ENCODE measurements at places on chromosomes 5 and 9.

DNA sequence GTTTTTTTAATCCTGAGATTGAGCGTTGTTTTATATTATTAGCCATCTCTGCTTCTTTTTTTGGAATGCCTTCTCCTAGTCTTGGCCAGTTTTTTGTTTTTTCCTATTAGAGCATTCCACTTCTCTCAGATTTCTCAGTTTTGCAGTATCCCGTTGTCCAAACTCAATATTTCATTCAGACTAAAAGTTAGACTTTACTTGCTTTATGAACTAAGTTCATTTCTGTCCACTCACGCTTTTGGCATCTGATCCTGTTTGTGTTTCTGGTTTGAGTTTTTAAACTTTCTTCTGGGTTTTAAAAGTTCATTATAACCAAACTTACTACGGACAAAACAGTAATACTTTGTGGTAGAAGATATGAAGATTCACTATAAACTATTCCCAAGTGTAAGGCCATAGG, 288.3 kb upstream of the MPDZ start:
- DNase-seq, result no peak

GRCh38 chr9:99998266-99998665, 91.8 kb downstream of the STX17 start:
- no peak for DNase-seq

DNA sequence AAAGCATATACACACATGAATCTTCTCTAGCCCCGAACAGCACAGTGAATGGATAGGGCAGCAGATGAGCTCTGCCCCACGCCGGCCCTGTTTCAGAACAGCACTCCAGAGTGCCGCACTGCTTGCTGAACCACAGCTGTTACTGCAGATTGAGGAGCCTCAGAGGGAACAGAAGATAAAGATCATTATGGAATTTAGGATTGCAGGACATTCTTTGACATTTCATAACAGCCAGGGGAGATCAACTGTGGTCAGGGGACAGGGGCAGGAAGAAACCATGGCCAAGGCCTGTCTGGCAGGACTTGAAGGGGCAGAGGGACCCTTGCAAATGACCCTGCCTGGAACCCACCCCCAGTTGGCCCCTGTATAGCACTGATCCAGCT, 20.6 kb downstream of the IRF1 start:
- DNase-seq, result no peak

- no peak for DNase-seq
These were observed 1132.9 kb upstream of the WWC1 start for GRCh38 chr5:167158588-167158987.

DNA sequence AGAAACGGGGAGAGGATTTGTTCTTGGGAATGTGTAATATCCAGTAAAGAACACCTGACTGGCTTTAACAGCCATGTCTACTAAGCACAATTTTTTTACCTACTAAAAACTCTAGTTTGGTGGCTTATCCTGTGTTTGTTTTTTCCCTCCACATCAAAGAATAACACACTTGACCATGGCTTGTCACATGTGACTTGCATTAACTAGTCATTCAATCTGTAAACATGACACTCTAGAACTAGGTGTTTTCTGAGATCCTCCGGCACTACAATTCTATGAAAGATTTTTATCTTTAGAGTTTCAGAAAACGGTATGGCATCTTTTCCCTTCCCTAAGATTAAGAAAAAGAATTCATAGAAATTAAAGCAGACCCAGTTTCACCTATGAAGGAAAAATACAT, 103.7 kb downstream of the CEMIP2 start:
- no peak for DNase-seq

DNA sequence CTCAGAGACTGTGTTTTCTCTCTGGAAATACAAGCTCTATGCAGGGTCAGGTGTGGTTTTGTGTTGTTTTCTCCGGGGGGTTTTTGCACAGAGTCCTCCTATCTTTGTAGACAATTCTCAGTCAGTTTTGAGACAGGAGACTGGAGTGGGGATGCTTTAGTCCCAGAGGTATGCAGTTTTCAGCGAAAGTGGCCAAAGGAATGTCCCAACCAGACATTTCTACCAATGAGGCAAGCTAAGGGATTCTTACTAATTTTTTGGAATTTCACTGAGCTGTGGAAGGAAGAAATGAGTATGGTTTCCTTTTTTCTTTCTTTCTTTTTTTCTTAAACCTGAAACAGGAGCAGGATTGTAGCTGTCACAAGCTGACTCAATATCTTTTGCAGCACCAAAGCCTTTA, 35.3 kb upstream of the PLPP1 start:
- DNase-seq, result no peak

- no peak for DNase-seq
These were observed 56.0 kb upstream of the OR13F1 start for GRCh38 chr9:104448036-104448435.

DNA sequence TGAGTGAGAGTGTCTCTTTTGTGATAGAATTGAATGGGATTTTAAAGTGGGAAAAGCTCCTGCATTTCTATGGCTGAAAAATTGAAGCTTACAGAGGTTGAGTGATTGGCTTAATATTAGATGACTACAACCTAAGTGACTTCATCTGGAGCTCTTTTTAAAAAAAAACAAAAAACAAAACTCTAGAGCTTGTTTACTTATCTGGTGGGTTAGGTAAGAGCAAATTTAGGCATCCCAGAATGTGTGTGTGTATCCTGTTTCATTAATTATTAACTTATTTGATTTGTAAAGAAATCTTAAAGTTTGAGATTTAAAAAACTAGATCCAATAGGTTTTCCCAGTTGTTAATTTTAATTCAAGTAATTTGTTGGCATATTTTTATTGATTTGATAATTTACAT, 60.1 kb downstream of the SCAMP1 start:
- DNase-seq, result no peak

- DNase-seq, result no peak
These were observed 46.6 kb upstream of the TNC start for GRCh38 chr9:115164511-115164974.

DNA sequence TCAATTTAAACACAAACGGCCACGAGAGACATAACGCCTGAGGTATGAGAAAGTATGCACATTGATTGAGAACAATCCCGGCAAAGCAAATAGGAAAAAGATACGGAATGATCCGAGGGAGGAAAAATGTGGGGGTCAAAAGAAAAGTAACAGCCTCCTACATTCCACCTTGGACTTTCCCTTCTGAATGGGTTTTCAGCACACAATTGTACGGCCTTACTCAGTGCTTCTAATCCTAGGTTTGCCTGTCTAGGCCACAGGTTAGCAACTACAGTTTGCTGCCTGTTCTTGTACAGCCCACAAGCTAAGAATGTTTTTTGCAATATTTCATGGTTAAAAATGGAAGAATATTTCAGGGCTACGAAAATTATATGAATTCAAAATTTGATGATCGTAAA, 46.2 kb upstream of the RNF20 start:
- peak; percentile 51 for DNase-seq

DNA sequence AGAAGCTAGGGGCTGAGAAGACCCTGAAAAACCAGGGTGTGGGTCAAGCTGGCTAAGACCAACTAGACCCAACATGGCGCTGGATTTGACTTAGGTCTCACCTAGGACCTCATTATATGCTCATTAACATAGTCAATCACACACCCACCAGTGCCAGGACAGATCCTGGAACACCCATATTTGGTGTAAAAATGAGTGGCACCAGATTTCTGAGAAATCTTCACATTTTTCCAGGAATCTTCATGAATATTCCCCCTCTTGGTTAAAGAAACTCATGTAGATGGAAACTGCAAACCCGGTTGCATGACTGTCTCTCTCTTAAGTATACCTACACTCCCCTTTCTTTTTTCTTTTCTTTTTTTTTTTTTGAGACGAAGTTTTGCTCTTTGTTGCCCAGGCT, 17.9 kb upstream of the RAB14 start:
- DNase-seq, result no peak

DNA sequence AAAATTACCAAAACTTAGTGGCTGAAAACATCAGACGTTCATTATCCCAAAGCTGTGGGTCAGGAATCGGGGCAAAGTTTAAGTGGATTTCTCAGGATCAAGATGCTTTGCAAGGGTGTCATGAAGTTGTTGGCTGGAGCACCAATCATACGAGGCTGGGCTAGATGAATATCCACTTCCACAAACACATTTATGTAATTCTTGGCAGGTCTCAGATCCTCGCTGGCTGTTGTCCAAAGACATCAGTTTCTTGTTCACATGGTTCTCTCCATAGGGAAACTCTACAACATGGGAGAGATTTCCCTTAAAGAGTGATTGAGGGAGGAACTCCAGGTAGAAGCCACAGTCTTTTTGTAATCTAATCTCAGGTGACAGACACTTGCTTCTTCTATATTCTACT, 20.2 kb upstream of the CCDC192 start:
- DNase-seq, result no peak

DNA sequence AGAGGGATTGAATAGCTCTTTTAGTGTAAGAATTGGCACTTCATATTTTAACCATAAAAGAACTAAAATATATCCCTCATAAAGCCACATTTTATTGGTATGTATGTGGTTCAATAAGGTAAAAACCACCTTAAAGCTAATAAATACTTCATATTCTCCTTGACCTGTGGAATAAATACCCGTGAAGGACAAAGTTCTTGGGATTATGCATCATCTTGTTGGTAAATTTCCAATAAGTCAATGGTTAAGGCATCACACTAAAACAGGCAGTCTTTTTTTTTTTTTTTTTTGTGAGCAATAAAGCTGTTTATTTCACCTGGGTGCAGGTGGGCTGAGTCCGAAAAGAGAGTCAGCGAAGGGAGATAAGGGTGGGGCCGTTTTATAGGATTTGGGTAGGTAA, 161.9 kb downstream of the SNCAIP start:
- no peak for DNase-seq

DNA sequence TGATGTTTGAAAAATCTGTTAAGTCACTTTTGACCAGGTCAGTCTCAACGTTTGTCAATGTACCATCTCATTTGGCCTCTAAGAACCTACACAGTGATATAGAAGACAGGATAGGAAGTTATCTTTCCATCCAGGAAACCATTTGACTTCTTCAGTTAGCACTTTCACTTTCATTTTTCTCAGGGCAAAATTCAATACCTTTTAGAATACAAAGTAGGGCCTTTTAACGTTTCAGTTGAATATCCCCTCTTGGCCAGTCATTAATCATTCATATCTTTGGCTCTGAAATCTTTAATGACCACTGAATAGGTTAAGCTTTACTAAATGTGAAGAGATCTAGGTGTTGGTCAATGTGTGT, 101.1 kb upstream of the GNAQ start:
- DNase-seq, result no peak

DNA sequence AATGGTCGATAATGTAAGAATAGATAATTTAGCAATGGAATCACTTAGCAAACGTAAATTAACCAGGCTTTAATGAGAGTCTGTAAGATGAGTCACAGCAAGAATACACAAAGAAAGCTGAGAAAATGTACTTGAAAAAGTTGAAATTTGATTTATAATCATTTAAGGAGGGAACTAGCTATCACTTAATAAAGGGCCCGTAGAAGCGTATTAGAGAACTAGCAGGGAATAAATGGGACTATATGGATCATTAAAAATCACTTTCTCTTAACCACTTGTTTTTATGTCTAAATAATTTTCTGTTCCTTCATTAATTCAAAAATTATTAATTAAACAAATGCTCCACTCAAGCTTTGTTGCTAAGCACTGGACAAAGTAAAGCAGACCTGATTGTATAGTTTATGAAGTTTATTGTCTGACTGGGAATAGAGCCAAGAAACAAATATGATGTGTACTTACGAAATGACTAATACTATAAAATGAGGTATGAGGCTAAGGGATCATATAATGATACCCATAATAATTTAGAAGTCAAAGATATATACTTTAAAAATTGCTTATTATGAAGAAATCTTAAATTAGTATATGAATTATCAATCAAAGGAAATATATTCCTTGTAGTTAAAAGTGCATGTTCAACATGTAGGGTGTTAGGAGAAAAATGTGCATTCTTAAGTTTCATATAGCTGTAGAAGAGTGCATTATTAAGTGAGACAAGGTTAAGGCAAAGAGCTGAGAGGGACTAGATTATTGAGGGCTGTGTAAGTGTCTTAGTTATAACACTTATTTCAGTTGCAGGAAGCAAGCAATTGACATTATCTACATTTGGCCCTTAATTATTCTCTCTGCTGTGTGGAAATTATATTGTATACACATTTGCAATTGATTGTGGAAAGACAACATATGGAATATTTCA, 196.8 kb downstream of the PRDM9 start:
- DNase-seq, result no peak

- no peak for DNase-seq
These were observed 5.8 kb upstream of the MYOZ3 start for GRCh38 chr5:150655221-150655620.

DNA sequence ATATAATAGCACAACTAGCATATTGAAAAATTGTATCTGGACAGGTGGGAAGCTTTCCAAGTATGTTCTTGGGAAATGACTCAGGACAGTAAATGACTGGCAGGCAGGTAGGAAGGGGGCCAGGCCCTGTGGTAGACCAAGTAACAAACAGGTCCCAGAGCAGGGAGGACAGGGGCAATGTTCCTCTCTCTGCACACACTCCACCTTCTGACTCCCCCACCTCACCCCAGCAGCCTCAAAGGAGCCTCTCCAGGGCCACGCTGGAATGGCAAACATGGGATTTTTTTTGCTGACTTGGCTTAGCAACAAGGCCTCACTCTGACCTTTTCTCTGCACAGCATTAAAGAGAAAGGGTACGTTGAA, 31.1 kb upstream of the IQGAP2 start:
- DNase-seq, result no peak

DNA sequence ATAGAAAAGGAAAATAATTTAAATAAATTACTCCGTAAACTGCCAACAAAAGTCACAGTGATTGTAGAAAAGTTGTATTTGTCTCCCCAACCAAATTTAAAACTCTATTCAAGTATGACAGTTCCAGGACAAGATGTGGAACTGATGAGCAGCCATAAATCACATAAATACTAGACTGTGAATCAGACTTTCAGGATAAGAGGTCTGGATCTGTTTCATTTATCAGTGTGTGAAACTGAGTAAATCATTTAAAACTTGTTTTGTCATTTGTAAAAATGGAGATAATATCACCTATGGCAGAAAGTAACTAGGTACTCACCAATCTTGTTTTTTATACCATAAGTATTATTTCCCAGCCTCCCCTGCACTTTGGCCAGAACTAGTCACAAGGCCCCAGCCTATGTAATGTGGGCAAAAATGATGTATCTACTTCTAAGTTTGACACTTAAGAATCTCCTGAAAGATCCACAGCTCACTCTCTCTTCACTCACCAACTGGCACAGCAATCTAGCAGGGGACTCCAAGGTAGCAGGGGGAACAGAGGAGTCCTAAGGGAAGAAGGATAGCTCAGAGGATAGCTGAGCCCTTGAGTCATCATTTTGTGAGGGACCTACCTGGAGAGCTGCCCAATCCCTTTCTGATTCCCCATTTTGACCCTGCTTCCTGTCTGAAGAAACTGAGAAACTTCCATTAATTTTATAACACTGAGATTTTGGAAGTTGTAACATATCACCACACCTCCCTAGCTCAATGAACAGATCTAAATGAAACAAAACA, 31.6 kb downstream of the TMEM161B start:
- peak; percentile 7 for DNase-seq

GRCh38 chr5:55620766-55621160, 86.0 kb upstream of the PLPP1 start:
- DNase-seq, result no peak
